ENCODE measurements at places on chromosomes 4 and X.

- no peak for DNase-seq
Measured at GRCh38 chr4:109699553-109700225, 3.6 kb downstream of the CASP6 start.

DNA sequence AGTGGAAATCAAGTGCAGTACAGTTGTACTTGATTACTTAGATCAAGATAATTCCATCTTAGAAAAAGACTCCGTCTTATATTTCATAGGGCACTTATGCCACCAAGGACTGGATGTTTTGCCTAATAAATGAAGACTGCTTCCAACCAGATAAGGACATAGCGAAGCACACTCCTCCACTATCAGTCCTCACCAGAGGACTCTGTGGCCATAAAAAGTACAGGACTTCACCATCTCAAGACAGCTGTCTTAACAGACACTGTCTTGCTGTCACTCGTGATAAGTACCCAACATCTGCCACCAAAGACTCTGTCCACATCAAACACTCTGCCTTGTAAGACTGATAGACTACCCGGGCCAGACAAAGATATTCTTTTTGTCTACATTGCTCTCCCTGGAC, 352.0 kb downstream of the TRAM1L1 start:
- no peak for DNase-seq

GRCh38 chrX:119826399-119826959, 26.3 kb downstream of the UPF3B start:
- DNase-seq: no peak

DNA sequence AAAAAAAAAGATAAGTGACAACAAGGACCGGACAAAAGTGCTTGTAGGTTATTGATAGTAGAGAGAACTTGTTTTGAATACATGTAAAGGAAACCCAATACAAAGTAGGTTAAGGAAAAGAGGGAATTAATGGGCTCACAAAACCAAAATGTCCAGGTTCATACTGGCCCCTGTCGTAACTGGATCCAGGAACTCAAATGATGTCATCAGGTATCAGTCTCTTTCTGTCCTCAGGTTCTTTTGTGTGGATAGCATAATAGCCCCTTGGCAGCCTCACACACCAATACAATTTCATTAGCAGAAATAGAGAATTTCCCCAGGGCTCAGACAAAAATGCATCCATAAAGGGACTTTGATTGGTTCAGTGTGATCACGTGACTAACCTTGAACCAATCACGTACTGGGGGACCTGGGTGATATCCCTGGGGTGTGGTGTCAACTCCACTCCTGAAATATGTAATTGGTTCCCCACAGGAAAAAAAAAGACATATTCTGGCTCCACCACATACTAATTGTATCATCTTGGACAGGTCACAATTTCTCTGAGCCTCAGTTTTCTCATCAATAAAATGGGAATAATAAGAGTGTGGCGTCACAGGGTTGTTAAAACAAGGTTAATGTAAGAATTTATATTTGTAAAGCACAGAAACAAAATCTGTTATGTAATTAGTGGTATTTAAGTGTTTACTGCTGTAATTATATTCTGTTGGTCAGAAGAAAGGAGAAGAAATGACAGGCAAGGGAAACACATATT, 174.8 kb downstream of the PDGFRA start:
- DNase-seq: no peak

GRCh38 chrX:24412637-24413363, 52.3 kb upstream of the PDK3 start:
- no peak for DNase-seq

- DNase-seq: no peak
Measured at GRCh38 chr4:27327421-27328181, 467.0 kb downstream of the STIM2 start.

- DNase-seq: no peak
Measured at GRCh38 chr4:183448436-183448835, 4.0 kb downstream of the CDKN2AIP start.

DNA sequence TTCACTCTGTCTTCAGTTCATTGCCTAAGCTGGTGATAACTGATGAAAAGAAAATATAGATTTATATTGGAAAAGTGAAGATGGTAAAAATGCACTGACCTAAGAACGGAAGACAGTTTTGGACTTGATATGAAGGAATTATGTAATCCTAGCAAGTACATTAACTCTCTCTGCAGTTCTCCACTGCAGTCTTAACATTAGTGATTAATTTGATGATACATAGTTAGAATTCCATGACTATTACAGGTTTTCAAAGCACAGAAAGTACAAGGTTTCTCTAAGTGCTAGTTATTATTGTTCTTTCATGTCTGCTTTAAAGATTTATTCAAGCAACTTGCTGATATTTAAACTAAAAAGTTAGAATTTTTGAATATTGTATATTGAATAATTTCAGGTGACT, 1591.7 kb upstream of the ADGRL3 start:
- no peak for DNase-seq

All from midbrain (tissue), 1 donor.